ENCODE measurements at places on chromosomes 7 and 10.

DNA sequence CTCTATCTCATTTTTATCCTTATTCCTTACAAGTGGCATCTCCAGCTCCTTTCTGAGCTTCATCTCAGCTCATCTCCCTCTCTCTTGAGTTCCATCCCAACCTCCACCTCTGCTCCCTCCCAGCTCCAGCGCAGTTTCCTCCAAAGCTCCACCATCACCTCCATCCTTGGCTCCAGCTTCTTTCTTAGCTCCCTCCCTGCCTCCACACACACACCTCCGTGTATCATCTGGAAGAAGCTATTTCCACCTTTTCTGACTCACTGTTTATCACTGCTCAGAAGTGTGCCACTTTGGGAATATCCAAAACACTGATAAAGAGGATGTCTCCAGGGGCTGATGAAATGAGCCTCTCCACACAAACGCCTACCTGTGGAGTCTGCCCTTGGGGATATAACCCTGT is 481.4 kb downstream of the PTPRN2 start:
- peak; percentile 23 for DNase-seq

- no peak for DNase-seq
These were observed 63.5 kb upstream of the LRRN3 start for GRCh38 chr7:111027396-111027795.

- no peak for DNase-seq
These were observed 206.8 kb downstream of the KLF6 start for GRCh38 chr10:3578159-3578558.

- no peak for DNase-seq
These were observed 136.4 kb downstream of the BMPER start for GRCh38 chr7:34041707-34042106.

DNA sequence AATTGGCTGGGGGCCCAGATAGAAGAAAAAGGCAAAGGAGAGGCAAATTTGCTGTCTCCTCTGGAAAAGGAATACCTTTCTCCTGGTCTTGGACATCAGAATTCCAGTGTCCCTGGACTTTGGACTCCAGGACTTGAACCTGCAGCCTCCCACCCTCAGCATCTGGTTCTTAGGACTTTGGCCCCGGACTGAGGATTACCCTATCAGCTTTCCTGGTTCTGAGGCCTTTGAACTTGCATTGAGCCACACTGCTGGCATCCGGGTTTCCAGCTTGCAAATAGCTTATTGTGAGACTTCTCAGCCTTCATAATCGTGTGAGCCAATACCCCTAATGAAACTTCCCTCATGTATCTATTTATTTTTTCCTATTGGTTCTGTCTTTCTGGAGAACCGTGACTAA is 68.3 kb downstream of the DNAH11 start:
- DNase-seq, result no peak

Data from left forelimb (tissue), 1 donor.